Effector memory CD4-positive, alpha-beta T cell (primary cell): ENCODE measurements at places on chromosomes 12 and 14.
A peak's percentile ranks its signal among the peaks of the same experiment; 100 is the strongest.

GRCh38 chr12:7060353-7060954, at the start of gene C1S:
TSS of gene C1S (plus strand) at chr12:7060718. CDS start at chr12:7061913, 1,195 bp downstream.
- DNase-seq = no peak

DNA sequence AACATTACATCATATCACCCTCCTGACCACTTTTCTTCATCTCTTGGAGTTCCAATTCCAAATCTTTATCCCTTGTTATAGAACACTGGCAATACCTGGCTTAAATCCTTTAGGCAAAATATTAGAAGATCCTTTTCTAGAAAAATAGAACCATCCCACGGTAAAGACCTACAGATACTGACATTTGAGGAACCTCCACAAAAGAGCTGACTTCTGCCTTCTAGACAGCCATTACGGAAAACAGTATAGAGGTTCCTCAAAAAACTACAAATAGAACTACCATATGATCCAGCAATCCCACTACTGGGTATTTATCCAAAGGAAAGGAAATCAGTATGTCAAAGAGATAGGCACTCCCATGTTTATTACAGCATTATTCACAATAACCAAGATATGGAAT, 241.7 kb upstream of the AMIGO2 start:
- DNase-seq = no peak

DNA sequence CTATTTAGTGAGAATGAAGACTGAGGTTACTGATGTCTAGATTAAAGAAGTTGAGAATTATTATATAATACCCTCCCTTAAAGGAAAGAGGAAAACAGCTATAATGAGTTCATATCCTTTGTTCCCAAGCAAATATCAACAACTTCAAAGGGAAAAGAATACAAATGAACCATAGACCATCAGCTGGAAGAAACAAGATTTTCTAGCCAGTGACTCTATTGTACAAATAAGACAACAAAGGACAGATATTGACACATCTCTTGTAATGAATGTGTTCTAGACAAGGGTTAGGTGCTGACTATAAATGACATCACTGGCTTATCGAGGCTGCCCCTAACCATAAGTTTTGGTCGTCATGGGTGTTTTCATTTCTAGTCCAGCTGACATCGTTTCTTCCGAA, 48.2 kb downstream of the SLC38A4 start:
- no peak for DNase-seq

DNA sequence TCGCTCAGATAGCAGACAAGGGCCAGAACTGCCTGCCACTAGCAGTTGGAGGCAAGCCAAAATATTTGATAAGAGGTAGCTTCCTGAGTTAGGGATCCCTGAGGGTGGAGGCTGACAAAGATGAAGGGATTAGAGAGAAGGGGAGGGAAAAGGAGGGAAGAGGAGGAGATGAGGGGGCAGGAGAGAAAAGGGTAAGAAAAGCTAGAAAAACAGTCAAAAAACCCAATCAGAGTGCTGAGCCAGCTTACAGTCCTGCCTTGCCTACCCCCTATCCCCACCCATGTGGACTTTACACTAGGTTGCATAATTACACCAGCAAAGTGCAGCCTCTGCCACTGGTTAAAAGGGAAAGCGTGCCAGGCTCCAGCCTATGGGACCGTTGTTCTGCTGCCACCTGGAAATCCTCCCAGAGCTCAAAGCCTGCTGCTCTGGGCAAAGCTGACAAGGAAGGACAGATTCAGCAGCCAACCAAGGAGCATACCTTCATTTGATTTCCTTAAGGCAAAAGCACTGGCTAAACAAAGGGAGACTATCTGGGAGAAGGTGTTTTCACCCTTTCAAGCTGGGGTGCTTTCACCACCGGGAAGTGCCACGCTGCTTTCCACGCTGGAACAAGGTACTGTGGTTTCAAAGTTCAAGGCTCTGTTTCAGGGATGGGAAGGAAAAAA, 3.8 kb upstream of the NUMB start:
- DNase-seq = no peak

DNA sequence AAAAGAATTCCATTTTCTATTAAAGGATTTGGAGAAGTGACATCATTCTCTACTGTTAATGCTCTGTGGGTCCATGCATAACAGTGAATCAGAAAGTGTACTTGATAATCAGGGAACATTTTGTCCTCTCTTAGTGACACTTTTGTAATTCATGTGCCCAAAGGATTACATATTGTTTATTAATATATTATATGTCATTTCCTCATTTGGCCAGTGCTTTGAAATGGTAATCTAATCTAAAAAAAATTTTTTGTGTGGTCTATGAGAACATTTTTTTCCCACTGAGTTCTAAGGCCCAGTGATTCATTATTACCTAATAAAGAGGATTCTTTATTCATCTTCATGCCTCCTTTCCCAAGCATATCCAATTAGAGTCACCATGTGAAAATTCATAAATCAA, 79.7 kb upstream of the MYF6 start:
- DNase-seq = no peak

GRCh38 chr12:68686262-68686594, 550 bp upstream of the NUP107 start:
- no peak for DNase-seq

- no peak for DNase-seq
Observed at GRCh38 chr14:68563251-68564131, 229.4 kb downstream of the ZFP36L1 start.

DNA sequence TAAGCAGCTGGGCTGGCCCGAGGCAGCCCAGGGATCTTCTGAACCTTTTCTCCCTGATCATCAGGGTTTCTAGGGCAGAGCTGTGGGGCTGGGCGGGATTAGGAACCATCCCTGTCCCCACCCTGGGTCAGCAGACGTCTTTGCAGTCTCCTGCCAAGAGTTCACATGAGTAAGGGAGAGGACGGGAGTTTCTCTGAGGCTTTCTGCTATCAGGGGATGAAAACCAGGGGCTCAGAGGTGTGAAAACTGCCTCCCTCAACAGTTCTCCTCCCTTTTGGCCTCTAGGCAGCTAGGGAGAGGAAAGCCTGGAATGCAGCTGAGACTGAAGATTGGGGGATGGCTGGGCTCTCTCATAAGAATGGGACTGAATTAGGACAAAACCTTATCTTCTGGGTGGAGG, 7.9 kb downstream of the ZNF385A start:
- no peak for DNase-seq

DNA sequence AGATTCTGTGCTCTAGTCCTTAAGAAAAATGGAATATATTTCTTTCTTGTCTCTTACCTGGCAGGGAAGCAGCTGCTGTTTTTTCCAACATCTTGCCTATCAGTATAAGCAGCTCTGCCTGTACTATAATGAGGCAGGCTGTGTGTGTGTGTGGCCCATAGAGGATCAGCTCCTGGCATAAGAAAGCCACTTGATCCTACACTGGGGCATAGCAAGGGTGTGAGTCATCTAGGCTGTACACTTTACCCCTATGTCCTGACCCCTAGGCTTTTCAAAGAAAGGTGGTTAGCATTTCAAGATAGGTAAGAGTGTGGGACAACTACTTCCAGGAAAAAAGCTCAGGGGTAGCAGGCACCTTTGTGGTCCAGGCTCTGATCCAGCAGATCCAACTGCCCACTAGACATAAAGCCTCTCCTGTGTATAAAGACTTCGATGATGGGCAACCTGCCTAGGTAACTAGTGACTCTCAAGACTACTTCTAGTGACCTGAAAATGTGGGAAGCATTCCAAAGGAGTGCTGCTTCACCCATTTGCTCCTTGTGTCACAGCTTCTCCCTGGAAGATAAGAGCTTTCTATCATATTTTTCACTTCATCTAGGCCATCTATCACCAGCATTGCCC, 4.9 kb upstream of the SENP1 start:
- DNase-seq = no peak

DNA sequence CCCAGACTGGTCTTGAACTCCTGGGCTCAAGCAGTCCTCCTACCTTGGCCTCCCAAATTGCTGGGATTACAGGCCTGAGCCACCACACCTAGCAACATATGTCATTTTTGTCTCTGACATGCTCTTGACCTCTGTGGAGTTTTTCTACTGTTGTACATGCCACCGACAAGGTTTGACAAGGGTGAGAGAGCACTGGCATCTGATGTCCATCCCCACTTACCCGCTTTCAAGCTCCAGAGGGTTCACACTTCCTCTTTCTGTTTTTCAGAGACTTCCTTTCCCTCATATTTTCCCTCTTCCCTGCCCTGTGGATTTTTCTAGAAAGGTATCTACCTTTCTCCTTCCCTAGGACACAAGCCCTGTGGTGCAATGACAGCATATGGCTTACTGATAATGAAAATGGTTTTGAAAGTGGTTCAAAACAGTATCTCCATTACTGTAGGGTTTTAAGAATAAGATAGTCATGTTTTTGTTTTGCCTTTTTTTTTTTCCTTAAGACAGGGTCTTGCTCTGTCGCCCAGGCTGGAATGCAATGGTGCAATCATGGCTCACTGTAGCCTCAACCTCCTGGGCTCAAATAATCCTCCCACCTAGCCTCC, 27.7 kb upstream of the PLEKHG3 start:
- no peak for DNase-seq

- no peak for DNase-seq
Observed at GRCh38 chr14:100110816-100111215, 45.6 kb downstream of the EVL start.

DNA sequence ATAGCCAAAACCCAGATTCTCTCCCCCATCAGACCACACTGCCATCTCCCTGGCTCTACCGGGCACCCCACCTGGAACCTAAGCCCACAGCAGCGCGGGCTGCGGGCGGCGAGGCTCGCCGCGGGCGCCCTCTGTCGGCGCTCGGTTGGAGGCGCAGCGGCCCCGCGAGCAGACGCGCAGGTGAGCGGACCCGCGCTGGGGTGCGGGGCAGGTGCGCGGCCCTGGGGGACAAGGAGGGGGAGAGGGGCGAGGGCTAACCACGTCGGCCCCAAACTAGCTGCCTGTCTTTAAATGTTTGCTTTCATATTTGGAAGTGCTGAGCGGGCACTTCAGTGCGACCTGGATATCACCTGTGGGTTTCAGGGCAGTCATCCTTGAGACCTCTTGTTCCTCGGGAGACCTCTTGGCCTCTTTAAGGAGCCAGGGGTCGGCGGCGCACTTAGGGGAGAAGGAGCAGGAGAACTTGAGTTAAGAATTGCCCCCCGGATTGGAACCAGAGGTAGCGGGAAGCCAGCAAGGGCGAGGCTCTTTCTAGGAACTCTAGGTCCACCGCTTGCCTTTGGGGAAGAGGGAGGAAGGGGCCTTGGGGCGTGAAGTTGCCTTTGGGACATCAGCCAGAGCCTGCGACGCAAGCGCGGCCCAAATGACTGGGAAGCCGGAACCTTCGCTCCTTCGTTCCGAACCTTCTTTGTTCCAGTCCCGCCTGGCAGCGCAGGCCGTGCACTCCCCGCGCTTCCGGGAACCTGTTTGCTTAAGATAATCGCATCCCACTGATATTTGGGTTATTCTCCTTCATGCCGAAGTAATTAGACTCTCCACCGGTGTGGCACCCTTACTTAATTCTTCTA, 78.7 kb downstream of the NEDD1 start:
- peak; percentile 7 for DNase-seq

- DNase-seq = no peak
Observed at GRCh38 chr12:76915361-76916169, 36.7 kb upstream of the CSRP2 start.

DNA sequence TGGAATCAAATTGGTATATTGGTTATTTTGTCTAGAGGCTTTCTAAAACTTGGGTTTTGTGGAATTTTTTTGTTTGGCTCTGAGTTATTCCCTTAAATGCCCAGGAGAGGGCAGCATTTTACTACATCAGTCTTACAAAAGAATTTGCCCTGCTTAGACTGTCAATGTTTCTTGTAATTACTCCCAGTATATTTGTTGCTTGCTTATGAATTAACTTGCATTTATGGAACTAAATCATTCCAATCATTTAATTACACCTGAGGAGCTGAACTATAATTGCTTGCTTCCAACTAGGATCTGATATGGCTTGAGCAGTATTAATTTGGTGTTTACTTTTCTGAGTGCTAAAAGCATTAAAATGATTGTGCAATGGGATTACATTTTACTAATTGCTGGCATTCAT, 48.7 kb downstream of the MIPOL1 start:
- DNase-seq = no peak
